ENCODE measurements at places on chromosomes 7 and 10.

DNA sequence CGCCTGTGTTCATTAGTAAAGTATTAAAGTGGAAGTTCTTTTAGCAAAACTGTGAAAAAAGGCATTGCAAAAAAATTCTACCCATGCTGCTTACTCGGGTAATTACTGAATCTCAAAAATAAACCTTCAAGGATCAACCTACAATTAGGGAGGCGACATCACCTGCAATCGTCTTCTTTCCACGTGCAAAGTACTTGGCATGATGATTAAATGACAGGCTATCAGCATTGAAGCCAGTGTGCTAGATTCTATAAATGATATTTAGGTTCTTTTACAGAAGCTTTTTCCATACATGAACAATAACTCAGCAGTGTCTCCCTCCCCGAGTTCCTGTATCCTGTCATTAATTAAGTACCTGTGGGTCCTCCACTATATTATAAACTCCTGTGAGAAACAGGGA lies 105.8 kb downstream of the SFMBT2 start:
- no peak for DNase-seq

DNA sequence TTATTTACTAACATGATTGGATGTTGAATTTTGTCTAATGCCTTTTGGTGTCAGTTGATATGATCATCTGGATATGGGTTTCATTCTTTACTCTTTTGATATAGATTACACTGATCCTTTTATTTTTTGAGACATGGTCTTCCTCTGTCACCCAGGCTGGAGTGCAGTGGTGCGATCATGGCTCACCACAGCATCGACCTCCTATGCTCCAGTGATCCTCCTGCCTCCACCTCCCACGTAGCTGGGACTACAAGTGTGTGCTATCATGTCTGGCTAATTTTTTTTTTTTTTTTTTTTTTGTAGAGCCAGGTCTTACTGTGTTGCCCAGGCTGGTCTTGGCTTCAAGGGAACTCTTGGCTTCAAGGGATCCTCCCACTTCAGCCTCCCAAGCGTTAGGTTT lies 27.1 kb downstream of the BMS1 start:
- DNase-seq, result no peak

- no peak for DNase-seq
These were observed 203.4 kb upstream of the GPR26 start for GRCh38 chr10:123462756-123463155.

DNA sequence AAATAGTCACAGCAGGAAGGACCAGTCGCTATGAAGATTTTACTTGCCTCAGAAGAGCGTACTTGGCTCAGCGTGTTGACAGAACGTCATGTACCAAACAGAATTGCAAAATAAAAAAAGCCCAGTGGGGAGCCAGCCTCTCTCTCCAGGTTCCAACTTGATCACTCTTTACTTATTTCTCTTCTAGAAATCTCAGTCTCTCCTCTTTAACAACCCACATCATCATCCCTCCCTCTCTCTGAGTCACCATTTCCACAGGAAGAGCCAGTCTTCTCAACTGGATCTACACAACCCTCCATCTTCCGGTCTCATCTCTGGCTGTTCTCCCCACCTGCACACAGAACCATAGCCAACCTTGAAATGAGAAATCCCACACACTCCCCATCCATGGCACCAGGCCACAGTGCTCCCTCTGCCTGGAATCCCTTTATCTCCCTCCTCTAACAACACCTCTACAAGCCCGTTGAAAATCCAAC lies 718.3 kb downstream of the GRID1 start:
- no peak for DNase-seq

DNA sequence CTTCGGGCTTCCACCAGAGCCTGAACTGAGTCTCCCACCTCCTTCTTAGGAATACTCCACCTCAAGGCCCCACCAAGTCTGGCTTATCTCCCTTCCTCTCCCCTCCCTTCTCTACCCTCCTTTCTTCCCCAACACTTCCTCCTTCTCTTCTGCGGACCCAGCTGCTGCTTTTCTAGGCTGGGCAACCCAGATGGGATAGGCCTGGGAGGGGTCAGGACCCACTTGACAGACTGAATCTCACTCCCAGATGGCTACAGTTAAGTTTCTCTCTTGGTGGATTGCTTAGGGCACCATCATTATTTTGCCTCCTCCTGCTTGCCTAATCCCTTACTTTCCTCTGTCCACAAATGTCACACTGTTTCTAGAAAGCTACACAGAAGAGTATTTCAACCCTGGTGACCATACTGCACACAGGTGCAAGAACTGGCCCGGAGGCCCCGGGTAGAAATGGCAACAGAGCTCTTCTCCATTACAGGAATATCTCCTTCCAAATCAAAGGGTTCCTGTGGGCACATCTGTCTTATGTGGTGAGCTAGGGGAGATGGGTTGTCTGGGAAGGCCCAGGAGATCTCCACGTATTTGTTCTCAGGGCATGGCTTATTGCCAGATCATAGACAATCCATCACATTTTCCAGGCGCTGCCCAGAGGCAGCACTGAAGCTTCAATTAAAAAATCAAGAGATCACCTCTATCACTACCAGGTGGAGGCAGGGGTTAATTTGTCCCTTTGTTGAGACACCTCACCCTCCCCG lies 5.1 kb upstream of the HOXA11 start:
- DNase-seq, result no peak

GRCh38 chr7:49789736-49790135 lies 16.3 kb downstream of the VWC2 start:
- DNase-seq, result no peak

GRCh38 chr10:127836176-127836575 lies 56.6 kb downstream of the CLRN3 start:
- no peak for DNase-seq

DNA sequence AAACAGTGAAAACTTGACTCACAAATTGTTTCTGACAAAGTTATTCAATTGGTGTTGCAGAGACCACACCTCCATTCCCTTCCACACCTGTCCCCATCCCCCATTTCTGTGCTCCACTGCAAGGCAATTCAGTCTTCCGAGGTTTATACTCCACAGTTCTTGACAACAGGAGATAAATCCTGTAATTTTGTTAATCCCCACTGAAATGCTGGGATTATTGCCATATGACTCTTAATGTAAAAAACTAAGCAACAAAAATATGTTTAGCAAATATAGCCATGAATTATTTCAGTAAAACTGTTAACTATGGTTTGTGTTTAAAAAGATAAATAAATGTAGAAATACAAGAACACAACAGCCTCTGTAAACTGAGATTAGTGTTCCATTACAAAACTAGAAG lies 170.1 kb upstream of the SEMA3D start:
- no peak for DNase-seq

DNA sequence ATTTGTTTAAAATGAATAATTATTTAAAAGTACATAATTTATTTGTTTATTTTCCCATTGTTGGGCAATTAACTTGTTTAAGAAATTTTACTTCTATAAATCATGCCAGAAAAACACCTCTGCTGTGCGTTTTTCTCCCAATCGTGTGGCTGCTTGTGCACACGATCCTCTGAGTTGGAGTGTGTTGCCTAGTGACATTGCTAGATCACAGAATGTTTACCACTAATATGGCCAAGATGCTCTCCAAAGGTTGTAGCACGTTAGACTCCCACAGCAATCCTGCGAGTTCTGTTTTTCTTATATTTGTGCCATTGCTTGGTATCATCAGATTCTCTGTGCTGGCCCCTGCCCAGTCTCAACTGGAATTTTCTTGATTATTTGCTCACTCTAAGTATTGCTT lies 207.1 kb upstream of the ADCY1 start:
- no peak for DNase-seq

- DNase-seq, result no peak
These were observed 43.5 kb downstream of the ELMO1 start for GRCh38 chr7:37405128-37405527.

DNA sequence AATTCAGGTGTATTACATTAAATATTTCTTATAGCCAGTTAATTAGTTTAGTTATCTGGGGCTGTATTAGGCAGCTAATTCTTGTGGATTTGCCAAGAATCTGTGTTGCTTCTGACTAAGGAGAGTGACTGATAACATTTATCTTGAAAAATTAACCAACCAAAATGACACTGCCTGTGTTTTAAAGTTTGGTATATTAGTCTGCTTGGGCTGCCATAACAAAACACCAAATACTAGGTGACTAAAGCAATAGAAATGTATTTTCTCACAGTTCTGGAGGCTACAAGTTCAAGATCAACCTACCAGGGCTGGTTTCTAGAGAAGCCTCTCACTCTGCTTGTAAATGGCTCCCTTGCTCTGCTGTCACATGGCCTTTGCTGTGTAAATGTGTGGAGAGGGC lies 12.9 kb downstream of the EXOC4 start:
- no peak for DNase-seq

DNA sequence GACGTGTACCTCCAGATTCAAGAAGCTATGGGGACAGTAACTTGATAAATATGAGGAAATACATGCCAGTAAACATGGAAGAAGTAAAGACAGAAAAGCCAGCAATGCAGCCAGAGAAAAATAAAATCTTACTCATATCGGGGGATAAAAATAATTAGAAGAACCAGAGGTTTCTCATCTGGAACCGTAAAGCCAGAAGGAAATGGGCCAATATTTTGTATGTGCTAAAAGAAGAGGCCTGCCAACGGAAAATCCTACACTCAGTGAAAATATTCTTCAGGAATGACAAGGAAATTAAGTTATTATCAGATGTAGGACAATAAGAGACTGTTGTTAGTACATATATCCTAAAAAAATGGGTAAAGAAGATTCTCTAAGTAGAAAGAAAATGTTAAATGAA lies 401.2 kb downstream of the CDC14C start:
- DNase-seq, result no peak

GRCh38 chr10:98556061-98556460 lies 109.3 kb upstream of the HPS1 start:
- DNase-seq, result no peak

GRCh38 chr7:157861551-157861950 lies 524.7 kb downstream of the DNAJB6 start:
- no peak for DNase-seq
